ENCODE measurements at places on chromosomes 5 and 9. TPM values are rescaled to one million over a fixed set of nuclear protein-coding genes. Genes with fewer than 3 reads are reported as not detected.

The CDC25C gene
- polyA plus RNA-seq, result 0.08 TPM

The RETREG1 gene
- 110 TPM for polyA plus RNA-seq

The SPINK5 gene
- 2.3 TPM for polyA plus RNA-seq

The CAAP1 gene
- 6.8 TPM for polyA plus RNA-seq

Measured in heart left ventricle (tissue), 16 donors.